Kidney tubule cell (primary cell): ENCODE measurements at places on chromosomes 7 and 10.

GRCh38 chr10:113518415-113518814, 34.4 kb upstream of the HABP2 start:
- DNase-seq, result no peak

DNA sequence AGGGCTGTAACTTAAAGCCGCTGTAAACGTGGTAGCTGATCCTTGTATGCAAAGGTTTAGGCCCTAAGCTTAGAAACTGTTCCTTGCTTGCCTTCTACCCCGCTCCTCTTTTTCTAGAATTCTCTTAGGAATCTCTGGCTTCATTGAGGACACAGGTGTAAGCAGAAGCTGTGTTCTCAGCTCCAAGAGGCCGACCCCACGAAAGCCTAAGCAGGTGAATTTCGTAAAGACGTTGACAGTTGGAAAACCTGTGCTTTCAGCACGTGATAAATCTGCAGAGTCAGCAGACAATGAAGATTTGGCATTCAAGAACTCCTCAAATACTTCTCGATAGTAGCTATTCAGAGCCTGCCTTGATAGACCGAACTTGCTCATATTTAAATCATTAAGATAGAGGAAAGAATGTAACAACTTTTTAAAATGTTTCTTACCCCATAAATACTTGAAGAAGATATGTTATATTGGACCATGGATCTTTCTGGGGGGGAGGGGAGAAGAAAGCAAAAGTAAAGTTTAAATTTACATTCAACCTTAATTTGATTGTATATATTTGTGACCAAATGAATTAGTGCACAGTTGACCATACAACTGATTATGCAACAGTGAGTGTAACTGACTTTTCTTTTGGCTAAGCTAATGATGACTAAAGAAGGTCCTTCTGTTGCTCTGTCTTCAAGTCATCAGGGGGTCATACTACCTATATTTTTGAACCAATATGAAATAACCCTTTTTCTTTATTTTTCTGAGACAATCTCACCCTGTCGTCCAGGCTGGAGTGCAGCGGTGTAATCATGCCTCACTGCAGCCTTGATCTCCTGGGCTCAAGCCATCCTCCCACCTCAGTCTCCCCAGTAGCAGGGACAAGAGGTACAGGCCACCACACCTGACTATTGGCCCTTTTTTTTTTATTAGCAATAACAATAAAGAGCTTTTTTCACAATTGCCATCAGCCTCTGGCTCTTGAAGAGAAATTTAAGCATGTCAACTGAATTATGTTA, 1.2 kb upstream of the GDI2 start:
- no peak for DNase-seq

- peak; percentile 80 for DNase-seq
These were observed 54.2 kb upstream of the SVIL start for GRCh38 chr10:29689001-29689400.

DNA sequence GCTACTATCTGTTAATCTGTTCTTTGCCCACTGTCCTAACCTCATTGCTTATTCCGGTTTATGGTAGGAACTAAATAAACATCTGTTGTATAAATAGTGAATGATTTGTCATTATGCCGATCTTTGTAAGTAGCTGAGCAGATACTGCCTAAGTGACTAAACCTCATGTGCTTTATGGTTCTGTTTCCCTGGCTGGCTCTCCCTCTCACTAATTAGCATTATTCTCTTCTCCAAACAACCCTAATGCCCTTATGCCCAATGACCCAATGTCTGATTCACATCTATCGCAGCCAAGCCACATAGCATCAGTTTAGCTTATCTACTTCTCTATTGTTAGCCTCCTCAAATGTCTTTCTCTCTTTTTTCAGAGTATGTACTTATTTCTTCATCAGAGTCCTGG, 462.3 kb upstream of the POT1 start:
- peak; percentile 24 for DNase-seq

DNA sequence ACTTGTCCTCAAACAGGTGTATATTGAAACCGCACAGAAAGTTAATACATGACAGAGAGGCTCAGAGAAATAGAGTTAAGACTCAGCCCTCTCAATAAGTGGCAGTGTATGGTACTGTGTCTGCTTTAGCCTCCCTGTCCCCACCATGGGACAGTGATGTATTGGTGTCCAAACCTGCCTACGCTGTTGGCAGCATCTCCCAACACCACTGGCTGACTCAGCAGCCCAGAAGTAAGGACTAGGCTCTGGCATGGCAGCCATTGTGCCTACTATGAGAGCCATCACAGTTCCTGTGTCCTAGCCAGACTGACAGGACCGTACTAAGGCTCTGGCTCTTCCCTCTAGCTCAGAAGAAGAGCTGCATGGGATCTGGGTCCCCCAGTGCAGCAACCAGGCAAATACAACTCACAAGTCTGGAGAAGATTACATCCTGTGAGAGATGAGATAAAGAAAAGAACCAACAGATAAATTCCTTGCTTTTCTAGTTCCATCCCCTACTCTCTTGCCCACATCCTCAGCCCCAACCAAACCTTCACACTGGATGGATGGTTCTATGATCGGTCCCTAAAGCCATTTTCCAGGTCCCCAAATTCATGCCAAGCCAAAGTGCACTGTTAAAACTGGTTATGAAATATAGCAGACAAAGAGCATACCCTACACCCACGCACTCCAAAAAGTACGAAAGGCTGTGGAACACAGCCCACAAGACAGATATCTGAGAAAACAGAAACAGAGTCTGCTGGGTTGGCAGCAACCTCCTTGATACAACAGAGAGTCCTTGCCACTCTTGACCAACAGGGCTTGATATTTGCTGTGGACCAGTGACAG, 44.1 kb upstream of the DMTF1 start:
- DNase-seq, result no peak

GRCh38 chr7:135169964-135170273, 588 bp downstream of the CYREN start:
- no peak for DNase-seq

GRCh38 chr7:188174-188573, 4.2 kb upstream of the FAM20C start:
- DNase-seq, result no peak

DNA sequence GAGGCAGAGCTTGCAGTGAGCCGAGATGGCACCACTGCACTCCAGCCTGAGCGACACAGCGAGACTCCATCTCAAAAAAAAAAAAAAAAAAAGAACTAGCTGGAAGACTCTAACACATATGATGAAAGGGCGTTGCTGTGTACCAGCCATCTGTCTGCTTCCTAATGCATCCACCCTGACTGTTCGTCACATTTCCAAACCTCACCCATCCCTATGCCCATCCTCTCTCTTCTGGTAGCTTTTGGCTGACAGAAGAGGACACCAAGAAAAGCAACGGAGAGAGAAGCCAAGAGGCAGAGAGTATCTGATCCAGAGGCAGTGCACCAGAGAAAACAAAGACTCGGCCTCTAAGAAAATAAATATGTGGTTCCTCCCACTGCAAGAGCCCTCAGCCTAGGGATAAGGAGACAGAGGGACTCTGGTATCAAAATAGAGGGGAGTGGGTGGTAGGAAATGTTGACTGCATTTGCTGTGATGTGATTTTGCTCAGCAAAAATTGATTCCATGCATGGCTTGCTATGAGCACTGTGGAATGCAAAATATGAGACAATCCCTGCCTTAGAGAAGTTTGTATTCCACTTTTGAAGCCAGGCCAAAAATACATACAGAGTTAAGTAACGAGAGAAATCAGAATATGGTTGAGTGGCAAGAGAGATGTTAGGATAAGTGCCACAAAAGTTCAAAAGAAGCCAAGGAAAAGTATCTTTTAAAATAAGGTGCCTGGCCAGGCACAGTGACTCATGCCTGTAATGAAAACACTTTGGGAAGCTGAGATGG, 100.8 kb upstream of the STK17A start:
- DNase-seq, result peak; percentile 69

- DNase-seq, result no peak
These were observed 73.8 kb upstream of the FAM180A start for GRCh38 chr7:135822376-135822775.
